ENCODE measurements at places on chromosomes 3 and 15.

GRCh38 chr15:33234020-33234461 is 39.5 kb upstream of the FMN1 start:
- DNase-seq, result peak; percentile 11

- no peak for DNase-seq
These were observed 21.1 kb upstream of the GYG1 start for GRCh38 chr3:148970271-148970670.

DNA sequence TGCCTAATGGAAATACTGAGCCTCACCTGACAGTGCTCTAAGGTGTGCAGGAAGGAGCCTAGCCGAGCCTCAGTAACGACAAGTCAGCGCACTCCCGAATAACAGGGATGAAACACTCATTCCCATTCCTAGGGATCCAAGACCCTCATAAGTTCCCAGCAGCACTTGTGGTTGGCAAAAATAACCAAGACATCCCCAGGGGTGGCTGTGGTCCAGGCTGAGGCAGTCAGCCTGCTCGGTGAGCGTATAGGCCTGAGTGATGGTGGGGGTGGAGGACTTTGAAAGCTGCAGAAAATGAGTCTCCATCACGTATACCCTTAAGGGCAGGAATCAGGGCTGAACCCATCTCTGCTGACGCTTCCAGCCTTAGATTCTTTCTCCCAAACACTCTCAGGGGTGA is 120.1 kb downstream of the SMAD6 start:
- DNase-seq, result no peak

GRCh38 chr3:18828637-18829036 is 319.7 kb upstream of the KCNH8 start:
- no peak for DNase-seq

GRCh38 chr3:61928039-61928438 is 366.7 kb downstream of the PTPRG start:
- no peak for DNase-seq

DNA sequence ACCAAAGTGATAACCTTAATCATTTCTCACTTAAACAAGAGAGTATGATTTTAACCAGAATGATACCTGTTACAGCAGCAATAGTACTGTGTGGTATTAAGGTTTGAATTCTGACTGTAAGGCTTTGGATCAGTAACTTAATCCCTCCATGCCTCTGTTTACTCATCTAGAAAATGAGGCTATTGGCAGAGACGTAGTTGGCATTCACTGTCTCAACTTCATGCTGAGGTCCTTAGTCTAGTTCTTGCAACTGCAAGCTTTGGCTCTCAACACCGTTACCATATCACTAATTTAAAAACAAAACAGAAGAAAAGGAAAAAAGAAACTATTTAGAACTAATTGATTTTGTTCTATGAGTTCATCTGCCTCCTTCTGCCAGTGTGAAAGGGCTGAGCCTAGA is 875.4 kb downstream of the MCTP2 start:
- DNase-seq, result no peak

All from activated T-cell treated with anti-CD3 and anti-CD28 coated beads, Interleukin-2, amount 50 U/mL, for 72 hours (primary cell).